ENCODE measurements at places on chromosomes 6 and 20.

DNA sequence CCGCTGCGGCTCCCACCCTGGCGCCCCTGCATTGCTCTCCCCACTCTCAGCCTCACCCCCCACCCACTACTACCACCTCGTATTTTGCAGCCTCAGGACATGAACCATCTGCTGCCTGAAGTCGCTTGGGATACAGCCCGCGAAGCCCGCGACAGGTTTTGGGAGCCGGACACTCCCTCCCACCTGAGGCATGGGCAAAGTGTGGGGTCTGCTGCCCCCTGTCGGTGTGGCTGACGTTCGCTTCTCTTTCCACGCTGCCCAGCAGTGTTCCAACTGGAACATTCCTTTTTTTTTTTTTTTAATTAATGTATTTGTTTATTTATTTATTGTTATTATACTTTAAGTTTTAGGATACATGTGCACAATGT lies 15.3 kb upstream of the LPA start:
- no peak for DNase-seq

GRCh38 chr20:36847009-36847709 lies 28.8 kb upstream of the TLDC2 start:
- no peak for DNase-seq

- no peak for DNase-seq
Measured at GRCh38 chr6:85591207-85591606, 2.5 kb downstream of the SNX14 start.

- no peak for DNase-seq
Measured at GRCh38 chr6:2733324-2733723, 17.4 kb downstream of the MYLK4 start.

DNA sequence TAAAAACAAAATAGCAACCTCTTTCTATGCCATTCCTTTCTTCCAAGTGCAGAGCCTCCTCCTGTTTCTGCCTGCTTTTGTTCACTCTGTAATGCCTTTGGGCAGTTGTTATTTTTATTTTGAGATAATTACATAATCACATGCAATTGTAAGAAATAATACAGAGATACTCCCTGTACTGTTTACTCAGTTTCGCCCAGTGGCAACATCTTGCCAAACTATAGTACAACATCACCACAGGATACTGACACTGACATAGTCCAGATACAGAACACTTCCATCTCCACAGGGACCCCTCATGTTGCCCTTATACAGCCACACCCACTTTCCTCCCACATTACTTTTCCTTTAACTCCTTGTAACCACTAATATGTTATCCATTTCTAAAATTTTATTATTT lies 59.7 kb downstream of the BANF2 start:
- no peak for DNase-seq

DNA sequence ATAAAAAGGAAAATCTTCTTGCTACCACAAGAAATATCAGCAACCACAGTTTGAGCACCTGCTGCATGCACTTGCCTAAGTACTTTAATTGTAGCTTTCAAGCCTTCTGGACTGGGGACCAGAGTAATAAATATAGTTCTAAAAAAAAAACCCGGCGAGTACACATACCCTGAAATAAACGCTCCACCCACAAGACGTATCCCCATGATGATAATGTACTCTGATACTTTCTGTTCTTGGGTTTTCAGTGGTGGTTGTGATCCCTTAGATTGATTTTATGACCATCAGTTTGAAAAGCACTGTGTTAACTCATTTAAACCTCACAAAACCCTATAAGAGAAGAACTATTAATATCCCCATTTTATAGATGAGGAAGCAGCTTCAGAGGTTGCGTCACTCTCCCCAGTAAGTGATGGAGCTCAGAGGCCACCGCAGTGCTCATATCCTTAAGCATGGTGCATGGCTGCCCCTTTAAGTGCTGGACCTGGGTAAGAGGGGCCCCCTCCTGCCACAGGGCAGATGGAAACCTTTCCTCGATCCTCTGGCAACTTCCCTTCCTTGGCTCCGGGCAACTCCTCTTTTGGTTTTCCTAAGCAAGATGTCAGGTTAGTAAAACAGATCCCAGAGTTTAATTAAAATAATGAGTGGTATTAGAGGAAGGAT lies 67.3 kb downstream of the KCNB1 start:
- DNase-seq, result no peak

DNA sequence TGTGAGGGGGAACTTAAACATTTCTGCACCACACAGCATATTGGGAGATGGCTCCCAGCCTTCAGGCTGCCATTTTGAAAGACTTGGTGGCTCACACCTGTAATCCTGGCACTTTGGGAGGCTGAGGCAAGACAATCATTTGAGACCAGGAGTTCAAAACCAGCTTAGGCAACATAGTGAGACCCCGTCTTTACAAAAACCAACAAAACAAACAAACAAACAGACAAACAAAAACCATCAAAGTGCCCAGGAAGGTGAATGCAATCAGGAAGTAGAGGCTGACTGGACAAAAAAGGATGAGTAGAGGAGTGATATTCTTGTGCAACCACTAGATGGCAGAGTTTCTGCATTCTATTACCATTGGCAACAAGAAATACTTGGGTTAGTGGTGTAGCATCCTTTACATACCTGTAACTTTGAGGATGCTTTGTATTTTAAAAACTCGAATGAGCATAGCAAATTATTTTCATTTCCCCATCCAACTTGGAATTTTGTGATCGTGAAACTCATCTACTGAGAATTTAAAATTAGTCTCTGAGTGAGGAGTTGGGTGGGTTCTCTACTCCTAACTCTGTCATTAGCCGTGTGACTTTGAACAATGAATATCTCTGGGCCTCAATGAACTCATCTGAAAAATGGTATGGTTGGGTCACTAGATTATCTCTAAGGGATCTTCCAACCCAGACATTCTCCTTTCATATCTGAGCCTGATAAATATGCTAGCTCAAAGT lies 84.4 kb downstream of the CRYBG1 start:
- no peak for DNase-seq

- no peak for DNase-seq
Measured at GRCh38 chr6:169604076-169604475, 97.8 kb downstream of the WDR27 start.

DNA sequence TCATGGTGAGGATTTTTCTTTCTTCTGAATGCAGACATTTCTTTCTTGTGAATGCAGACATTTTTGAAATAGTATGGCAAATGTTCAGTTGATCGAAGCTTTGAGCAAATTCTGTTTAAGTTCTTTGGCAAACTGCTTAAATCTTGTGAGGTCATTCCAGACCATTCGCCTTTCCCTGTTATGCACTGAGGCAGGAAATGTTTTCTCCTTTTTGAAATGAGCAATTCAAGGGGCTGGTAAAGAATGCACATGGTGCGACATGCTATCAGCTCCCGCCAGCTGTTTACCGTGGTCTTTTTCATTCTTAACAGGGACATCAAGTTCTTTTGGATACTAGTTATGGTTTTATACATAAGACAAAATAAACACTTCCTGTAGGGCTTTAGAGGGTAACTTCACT lies 112.0 kb upstream of the CCN2 start:
- no peak for DNase-seq

- DNase-seq, result no peak
Measured at GRCh38 chr6:81169166-81169565, 583.3 kb downstream of the TENT5A start.

GRCh38 chr20:22805219-22805618 lies 220.8 kb upstream of the FOXA2 start:
- no peak for DNase-seq

- no peak for DNase-seq
Measured at GRCh38 chr6:42251911-42252637, 34.4 kb upstream of the MRPS10 start.

DNA sequence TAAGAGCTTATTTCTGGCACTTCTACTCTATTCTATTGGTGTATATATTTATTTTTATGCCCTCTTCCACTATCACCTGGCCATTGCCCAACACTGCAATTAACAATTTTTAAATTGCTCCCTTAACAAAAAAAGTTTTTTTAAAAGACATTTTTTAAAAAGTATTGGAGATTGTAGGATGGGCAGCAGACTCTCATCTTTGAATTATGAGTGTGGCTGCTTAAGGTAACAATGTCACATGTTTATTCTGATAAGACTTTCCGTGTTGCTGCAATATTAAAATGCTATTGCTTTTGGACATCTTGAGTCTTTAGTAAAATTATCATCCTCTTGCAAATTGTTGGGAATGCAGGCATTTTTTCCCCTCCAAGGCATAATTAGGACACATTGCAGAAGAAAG lies 31.4 kb downstream of the SMOC2 start:
- DNase-seq, result no peak

DNA sequence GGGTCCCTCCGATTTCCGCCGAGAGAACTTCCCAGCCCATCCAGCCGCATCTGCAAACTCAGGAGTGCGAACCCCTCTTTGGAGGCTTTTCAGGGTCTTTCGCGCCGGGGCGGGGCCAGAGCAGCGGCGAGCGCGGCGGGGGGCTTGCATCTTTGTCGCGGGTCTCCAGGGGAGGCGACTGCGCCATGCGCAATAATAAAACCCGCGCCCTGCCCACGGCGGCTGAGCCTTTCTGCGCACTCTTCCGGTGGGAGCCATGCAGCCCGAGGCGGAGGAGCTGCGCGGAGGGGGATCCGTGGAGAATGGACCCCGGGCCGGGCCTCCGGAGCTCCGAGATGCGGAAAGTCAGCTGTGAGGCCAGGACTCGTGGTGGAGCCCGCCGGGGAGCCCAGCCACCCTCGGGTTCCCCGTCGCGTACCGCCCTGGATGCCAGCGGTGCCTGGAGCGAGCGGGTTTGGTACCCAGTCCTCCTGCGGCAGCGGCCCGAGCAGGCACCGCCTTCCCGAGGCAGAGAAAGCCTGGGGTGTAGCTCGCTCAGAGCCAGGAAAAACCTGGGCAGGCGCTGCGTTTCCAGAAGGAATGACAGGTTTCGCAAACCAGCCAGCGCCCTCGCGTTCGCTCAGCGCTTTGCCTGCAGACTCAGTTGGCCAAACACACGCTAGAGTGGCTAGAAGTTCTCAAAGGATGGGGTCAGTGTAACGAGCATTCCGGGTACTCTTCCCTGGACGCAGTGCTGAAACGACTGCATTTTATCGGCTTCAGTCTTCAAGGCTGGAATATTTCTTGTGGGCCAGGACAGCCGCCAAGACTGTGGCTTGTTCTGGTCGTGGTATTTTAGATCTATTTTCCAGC lies 1.2 kb downstream of the AKAP12 start:
- DNase-seq, result no peak

DNA sequence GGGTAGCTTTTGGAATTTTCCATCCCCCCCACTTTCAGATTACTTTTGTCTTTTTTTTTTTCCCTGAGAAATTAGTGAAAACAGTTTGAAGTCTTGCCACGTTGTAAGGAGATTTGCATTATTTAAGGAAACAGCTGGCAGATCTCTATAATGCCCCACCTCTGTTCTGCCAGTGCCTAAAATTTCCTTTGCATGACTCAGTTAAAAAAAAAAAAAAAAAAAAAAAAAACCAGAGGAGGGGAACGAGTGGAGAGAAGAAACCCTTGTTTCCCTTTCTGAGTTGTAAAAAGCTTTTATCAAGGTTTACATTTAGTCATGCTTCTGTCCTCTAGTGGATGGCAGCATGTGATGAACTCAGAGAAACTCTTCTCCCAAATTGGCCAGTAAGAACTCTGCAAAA lies 33.5 kb downstream of the CARMIL1 start:
- no peak for DNase-seq

DNA sequence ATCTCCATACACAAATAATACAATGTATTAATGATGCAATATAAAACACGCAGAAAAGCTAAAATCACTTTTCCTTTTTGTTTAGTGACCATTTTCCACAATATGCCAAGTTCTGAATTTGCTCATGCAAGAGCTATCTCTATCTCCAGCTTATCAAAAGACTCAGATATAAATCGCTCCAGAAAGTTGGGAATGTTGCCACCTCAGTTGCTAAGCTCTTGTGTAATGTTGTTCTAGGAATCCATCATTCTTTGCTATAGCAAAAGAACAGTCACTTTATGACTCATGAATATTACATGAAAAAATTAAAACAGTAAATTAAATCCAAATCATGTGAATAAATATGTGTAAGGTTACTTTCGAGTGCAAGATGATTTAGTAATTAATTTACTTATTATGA lies 8.7 kb downstream of the PLAGL1 start:
- no peak for DNase-seq

GRCh38 chr20:6295867-6296256 lies 173.0 kb upstream of the FERMT1 start:
- no peak for DNase-seq

GRCh38 chr20:31845300-31845863 lies at the start of gene FOXS1:
Gene FOXS1, minus strand, starts transcription at chr20:31845604. Its CDS starts 62 bp downstream, at chr20:31845542.
- no peak for DNase-seq

DNA sequence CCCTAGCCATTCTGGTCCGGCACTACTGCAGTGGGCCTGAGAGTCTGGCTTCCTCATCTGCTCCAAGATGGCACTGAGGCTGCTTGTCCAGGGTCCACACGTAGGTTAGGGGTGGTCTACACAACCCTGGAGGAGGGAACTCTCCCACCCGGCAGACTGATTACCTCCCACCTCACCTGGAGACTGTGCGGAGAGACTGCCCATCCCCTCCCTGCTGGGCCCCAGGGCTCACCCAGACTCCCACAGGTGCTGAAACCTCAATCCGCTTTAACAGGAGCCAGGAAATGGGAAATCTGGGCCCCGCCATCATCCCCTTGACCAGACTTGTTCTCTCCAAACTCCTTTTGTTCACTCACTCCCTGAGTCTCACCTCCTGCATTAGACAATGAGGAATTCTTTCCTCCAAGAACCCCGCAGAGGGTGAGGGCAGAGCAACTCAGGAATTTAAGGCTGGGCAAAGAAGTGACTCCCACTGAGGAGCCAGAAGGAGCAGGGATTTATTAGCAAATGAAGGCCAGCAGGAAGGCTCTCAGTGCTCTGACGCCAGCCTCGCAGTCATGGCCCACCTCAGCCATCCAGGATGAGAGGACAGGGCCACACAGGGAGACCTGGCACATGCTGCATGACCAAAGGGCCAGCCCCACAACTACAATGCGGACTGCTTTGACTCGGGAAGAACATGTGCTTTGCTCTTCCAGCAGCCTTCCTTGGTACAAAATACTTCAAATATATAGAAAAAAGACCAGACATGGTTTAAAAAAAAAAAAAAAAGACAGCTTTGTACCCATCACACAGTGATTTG lies 53.0 kb downstream of the CDK5RAP1 start:
- no peak for DNase-seq

- no peak for DNase-seq
Measured at GRCh38 chr6:24522228-24523176, 27.7 kb downstream of the ALDH5A1 start.

DNA sequence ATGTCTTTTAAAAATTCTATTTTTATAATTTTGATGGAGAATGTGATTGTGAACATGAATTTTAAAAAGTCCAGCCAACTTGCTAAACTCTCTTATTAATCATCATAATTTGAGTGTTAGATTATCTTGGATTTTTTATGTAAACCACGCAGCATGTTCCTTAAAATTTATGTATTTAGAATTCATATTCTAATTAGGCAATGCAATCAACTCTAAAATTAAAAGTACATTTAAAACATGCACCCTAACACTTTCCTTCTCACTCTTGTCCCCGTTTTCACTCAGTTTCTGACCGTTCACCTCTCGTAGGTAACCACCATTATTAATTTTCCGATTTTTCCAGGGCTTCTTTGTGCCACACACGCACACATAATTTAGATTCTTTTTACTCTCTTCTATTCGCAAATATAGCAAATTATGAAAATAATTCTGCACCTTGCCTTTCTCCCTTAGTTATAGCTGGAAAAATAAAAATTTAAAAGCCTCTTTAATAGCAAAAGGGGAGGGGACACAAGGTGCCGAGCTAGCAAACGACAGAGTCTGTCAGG lies 329 bp upstream of the ZKSCAN3 start:
- no peak for DNase-seq

Measured in stimulated activated CD4-positive, alpha-beta T cell treated with anti-CD3 and anti-CD28 coated beads, Interleukin-12 subunit alpha, Interleukin-12 subunit beta, amount 100 ng/mL, for 4 hours (primary cell).